ENCODE measurements at places on chromosomes 4 and X. TPM values are rescaled to one million over a fixed set of nuclear protein-coding genes. Genes with fewer than 3 reads are reported as not detected.

SOD3 gene
- total RNA-seq = 4.1 TPM

PABPC5 gene
- 1.7 TPM for total RNA-seq

PAGE5 gene
- not detected for total RNA-seq

LEF1 gene
- total RNA-seq = 1.6 TPM

CENPI gene
- 19.5 TPM for total RNA-seq

DNA sequence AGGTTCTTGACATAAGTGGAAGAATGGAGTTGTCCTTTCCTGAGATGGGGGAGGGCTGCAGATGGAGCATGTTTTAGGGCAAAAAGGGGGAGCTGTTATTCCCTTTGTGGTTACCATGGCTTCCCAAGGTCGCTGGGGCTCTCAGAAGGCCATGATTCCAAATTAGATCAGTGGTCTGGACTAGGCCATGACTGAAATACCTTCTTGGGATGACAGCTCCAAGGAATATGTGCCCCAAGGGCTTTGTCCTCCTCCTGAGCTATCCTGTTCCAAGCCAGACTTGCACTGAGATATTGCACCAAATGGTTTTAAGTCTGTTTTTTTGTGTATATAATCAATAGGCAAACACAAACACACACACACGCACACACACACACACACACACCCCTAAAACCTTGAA lies 3.0 kb upstream of the RBPJ start:
- peaks cover 3% of the 10 kb centered on the region for H3K27me3 ChIP-seq
- no peak overlapping the region for H3K27ac ChIP-seq
- peaks cover 37% of the 10 kb centered on the region for H3K36me3 ChIP-seq
- no peak overlapping the region for H3K4me3 ChIP-seq

GRCh38 chr4:105797225-105797624 lies 88.6 kb downstream of the GSTCD start:
- no peak for DNase-seq
- H3K27me3 ChIP-seq = no peaks in the 10 kb centered on the region
- H3K27ac ChIP-seq = no peak overlapping the region
- peaks cover 10% of the 10 kb centered on the region for H3K36me3 ChIP-seq
- H3K4me3 ChIP-seq = no peak overlapping the region
- peaks cover 2% of the 10 kb centered on the region for H3K4me1 ChIP-seq

- no peaks in the 10 kb centered on the region for H3K27me3 ChIP-seq
- peaks cover 9% of the 10 kb centered on the region for H3K4me1 ChIP-seq
- DNase-seq = no peak
- H3K36me3 ChIP-seq = no peaks in the 10 kb centered on the region
These were observed 170.6 kb upstream of the EDNRA start for GRCh38 chr4:147310312-147310711.

- H3K4me1 ChIP-seq = no peaks in the 10 kb centered on the region
- no peaks in the 10 kb centered on the region for H3K27me3 ChIP-seq
- no peak overlapping the region for H3K27ac ChIP-seq
- DNase-seq = no peak
These were observed 362.2 kb downstream of the PDGFC start for GRCh38 chr4:156609421-156609820.

DNA sequence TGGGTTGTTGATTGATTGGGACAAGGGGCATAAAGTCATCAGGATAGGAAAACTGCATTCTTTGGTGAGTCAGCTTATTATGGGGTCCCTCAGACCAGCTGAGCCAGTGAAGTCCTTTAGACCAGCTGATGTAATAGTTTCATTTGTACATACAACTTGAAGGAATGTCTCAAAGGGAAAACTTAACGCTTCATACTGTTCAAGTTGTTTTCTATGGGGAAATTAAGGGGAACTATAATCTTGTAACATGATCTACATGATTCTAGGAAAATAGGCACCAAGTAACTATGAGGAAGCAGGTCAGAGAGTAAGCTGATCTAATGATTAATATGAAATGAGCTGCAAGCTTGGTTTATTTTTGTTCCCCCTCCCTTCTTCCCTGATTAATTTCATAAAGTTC lies 175.1 kb upstream of the GRID2 start:
- H3K4me1 ChIP-seq = no peaks in the 10 kb centered on the region
- H3K27me3 ChIP-seq = peaks cover 11% of the 10 kb centered on the region
- H3K4me3 ChIP-seq = no peak overlapping the region
- no peak for DNase-seq

DNA sequence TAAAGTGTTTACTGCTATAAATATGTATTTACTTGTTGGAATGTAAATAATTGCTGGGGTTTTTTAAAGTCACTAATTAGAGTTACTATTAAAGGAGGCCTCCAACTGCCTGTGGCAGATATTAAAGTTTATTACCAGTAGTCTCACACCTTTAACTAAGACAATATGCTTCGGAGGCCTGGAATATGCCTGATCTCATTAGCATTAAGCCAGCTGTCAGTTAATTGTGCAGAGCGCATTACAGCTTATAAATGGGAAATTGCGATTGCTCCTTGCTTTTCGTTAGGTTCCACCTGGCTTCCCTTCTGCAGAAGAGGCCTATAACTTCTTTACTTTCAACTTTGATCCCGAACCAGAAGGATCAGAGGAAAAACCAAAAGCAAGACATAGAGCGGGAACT lies 41.3 kb downstream of the CC2D2A start:
- H3K27ac ChIP-seq = no peak overlapping the region
- DNase-seq = no peak
- peaks cover 2% of the 10 kb centered on the region for H3K4me1 ChIP-seq
- H3K27me3 ChIP-seq = no peaks in the 10 kb centered on the region

DNA sequence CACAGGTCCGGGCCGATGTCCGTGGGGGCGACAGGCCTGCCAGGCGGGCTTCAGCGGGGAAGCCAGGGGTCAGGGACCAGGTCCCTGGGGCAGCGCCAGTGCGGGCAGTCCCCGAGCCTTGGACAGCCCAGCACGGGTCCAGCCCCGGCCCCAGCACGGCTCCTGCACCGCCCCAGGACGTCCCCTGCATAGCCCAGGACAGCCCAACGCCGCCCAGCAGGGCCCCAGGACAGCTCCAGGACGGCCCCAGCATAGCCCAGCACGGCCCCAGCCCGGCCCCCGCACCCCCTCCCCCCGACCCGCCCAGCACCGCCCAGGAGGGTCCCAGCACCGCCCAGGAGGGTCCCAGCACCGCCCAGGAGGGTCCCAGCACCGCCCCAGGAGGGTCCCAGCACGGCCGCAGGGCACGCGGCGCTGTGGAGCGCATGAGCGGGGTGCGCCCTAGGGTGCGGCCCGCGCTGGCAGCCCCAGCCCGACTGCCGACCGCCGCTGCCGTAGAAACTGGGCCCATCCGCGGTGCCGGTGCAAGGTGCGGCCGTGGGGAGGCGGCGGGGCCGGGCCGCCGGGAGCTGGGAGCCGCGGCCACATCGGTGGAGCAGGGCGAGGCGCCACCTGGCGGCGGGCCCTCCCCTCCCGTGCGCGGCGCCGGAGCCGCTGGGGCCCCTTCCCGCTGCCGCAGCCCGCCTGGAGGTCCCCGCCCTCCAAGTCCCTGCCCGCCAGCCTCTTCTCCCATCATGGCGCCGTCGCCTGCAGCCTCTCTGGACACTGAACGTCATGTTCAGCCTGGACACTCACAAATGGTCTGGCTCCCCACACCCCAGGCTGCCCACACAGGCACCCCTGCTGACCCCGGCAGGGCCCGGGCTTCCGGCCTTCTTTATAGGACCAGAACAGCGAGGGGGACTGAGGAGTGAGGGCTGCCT lies 106.8 kb upstream of the NKX1-1 start:
- H3K36me3 ChIP-seq = no peaks in the 10 kb centered on the region
- no peaks in the 10 kb centered on the region for H3K4me1 ChIP-seq
- no peaks in the 10 kb centered on the region for H3K27me3 ChIP-seq
- no peak overlapping the region for H3K27ac ChIP-seq
- peak overlapping the region; percentile 39 for H3K4me3 ChIP-seq

DNA sequence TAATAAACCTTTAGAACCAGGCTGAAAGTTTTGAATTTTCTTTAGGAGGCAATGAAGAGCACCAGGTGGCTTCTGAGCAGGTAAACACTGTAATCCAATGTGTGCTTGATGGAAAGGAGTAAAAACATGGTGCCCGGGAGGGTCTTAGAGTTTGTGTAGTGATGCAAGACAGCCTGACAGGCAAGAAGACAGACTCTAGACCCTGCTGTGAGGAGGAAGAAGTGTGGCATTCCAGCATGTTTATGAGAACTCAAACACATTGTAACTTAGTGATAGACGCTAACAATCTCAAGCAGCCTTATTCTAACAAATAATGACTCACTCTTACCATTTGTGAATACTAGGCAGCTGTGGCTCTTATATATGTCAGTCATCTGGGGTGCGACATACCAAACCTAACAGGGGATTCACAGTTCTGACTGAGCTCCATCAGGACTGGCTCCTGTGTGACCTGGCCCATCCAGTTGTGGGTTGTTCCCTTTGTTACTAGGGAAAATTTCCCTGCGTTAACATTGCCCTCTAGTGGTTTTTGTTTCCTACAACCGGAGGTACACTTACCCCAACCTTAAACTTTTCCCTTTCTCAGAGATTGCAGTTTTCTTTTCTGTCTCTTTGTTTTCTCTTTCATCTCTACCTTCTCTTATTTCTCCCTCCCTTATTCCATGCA lies 53.8 kb downstream of the VSIG4 start:
- H3K4me3 ChIP-seq = no peak overlapping the region
- no peaks in the 10 kb centered on the region for H3K36me3 ChIP-seq
- H3K4me1 ChIP-seq = peaks cover 16% of the 10 kb centered on the region

- no peak for DNase-seq
- H3K27me3 ChIP-seq = no peaks in the 10 kb centered on the region
- no peak overlapping the region for H3K4me3 ChIP-seq
- H3K27ac ChIP-seq = no peak overlapping the region
These were observed 1907.6 kb upstream of the TENM3 start for GRCh38 chr4:180335566-180335965.

DNA sequence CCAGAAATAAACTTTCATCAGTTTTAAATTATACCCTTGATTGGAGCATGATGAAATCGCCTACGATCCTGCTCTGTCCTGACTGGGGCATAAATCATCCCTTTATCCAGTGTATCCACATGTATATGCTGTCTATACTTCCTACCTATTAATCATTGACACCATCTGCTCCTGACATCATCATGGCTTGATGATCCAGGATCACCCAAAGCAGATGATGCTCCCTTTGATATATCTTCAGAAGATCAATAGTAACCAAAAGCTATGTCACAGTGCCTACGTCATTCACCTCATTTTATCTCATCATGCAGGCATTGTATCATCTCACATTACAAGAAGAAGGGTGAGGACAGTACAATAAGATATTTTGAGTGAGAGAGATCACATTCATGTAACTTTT lies 137.5 kb downstream of the COMMD8 start:
- H3K27ac ChIP-seq = no peak overlapping the region
- H3K4me3 ChIP-seq = no peak overlapping the region
- H3K4me1 ChIP-seq = no peaks in the 10 kb centered on the region
- H3K36me3 ChIP-seq = no peaks in the 10 kb centered on the region
- no peak for DNase-seq

DNA sequence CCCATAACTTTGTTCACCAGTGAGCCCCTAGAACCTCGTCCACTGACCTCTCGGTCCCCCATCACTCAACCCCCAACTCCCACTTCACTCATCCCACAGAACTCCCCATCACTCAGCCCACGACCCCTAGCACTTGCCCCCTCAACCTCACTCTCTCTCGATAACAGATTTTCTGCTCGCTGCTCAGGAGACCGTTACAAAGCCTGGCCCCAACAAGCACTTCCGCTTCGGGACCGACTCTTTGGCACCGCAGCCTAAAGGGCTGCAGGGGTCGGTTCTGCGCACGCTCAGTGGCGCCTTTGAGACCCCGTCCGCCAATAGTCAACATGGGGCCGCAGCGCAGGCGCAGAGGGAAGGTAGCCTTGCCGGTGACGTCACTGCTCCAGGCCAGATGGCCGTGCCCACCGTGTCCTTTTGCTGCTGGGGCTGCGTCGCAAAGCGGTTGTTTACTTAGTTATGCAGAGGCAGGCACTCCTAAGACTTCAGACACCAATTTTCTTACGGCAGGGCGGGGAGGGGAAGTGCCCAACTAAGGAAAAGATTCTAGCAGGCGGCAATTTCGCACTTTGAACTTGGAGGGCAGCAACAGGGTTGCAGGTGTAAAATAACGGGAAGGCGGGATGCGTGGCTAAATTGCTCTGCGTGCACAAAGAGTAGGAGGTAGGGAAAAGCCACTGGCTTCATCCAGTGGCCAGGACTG lies at the start of gene ZNF182:
Gene ZNF182, minus strand, starts transcription at position 232 of the 700 bp plus-strand sequence. CDS start 1,380 bp downstream, outside the sequence.
- H3K36me3 ChIP-seq = peaks cover 8% of the 10 kb centered on the region
- H3K4me1 ChIP-seq = 0 out of 2 replicates have a peak, but pooled peaks cover 6% of the 10 kb centered on the region
- peak; percentile 92 for DNase-seq

- H3K27ac ChIP-seq = no peak overlapping the region
- no peaks in the 10 kb centered on the region for H3K36me3 ChIP-seq
These were observed 93.1 kb downstream of the PDLIM5 start for GRCh38 chr4:94544811-94545210.

DNA sequence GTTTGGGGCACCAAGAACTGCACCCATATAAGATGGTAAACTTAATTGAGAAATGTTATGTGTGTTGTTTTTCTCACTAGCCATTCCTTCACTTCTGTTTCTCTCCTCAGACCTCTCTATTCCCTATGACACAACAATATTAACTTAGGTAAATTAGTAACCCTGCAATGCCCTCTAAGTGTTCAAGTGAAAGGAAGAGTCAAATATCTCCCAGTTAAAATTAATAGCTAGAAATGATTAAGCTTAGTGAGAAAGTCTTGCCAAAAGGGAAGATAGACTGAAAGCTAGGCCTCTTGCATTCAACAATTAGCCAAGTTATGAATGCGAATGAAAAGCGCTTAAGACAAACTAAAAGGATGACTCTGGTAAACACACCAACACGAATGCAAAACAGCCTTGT lies 132.9 kb upstream of the KLF8 start:
- no peak overlapping the region for H3K4me3 ChIP-seq
- H3K36me3 ChIP-seq = no peaks in the 10 kb centered on the region
- H3K4me1 ChIP-seq = peaks cover 19% of the 10 kb centered on the region
- H3K27me3 ChIP-seq = no peaks in the 10 kb centered on the region
- no peak overlapping the region for H3K27ac ChIP-seq

GRCh38 chrX:133413218-133413925 lies 1.9 kb downstream of the GPC4 start:
- H3K4me1 ChIP-seq = peaks cover 60% of the 10 kb centered on the region
- H3K4me3 ChIP-seq = peak overlapping the region; percentile 89
- H3K27me3 ChIP-seq = peaks cover 8% of the 10 kb centered on the region
- no peak for DNase-seq

- peaks cover 3% of the 10 kb centered on the region for H3K36me3 ChIP-seq
- H3K4me3 ChIP-seq = no peak overlapping the region
- DNase-seq = no peak
These were observed 34.1 kb downstream of the EXOC1 start for GRCh38 chr4:55887594-55887993.

DNA sequence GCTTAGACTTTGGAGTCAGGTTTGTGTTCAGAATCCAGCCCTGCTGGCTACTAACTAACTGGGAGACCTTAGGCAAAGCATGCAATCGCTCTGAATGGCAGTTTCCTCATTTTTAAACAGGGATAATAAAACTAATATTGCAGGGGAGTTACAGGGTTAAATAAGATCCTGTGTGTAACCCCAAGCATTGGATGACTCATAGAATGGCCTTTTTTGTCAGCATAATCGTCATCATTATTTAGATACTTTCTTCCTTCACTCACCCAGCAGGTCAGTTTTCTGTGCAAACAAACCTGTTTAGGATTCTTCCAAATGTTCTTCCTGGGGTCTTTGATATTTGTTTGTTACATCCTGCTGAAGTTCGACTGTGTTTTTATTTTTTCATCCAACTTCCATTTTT lies 208.2 kb downstream of the EVC2 start:
- H3K27ac ChIP-seq = no peak overlapping the region
- H3K4me3 ChIP-seq = no peak overlapping the region
- H3K36me3 ChIP-seq = no peaks in the 10 kb centered on the region

GRCh38 chr4:185708348-185708747 lies 103.6 kb downstream of the SORBS2 start:
- no peaks in the 10 kb centered on the region for H3K27me3 ChIP-seq
- H3K4me3 ChIP-seq = no peak overlapping the region
- H3K27ac ChIP-seq = no peak overlapping the region
- DNase-seq = no peak
- H3K4me1 ChIP-seq = peaks cover 11% of the 10 kb centered on the region
- H3K36me3 ChIP-seq = peaks cover 25% of the 10 kb centered on the region

Measured in WTC11 (cell line).